ENCODE measurements at places on chromosomes 1 and 21.
A peak's percentile ranks its signal among the peaks of the same experiment; 100 is the strongest.

GRCh38 chr1:228668553-228669241 lies 66.6 kb upstream of the RHOU start:
- DNase-seq: no peak

GRCh38 chr1:214003233-214003632 lies 15.5 kb downstream of the PROX1 start:
- DNase-seq: no peak

GRCh38 chr1:159201642-159202041 lies 3.0 kb upstream of the ACKR1 start:
- no peak for DNase-seq

GRCh38 chr1:61580417-61580816 lies 144.5 kb downstream of the TM2D1 start:
- DNase-seq: no peak

- no peak for DNase-seq
These were observed 12.9 kb upstream of the SLC2A7 start for GRCh38 chr1:9038881-9039760.

- no peak for DNase-seq
These were observed 333.8 kb upstream of the ADGRL2 start for GRCh38 chr1:81466961-81467360.

DNA sequence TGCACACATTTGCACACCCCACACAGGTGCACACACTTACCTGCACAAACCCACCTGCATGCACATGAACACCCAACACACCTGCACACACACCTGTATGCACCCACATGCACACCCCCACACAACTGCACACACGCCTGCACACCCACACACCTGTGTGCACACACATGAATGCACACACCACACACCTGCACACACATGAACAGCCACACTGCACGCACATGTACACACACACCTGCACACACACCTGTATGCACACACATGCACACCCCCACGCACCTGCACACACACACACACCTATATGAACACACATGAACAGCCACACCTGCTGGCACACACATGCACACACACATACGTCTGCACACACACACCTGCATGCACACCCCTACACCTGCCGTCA lies 17.9 kb upstream of the TTC34 start:
- DNase-seq: no peak

DNA sequence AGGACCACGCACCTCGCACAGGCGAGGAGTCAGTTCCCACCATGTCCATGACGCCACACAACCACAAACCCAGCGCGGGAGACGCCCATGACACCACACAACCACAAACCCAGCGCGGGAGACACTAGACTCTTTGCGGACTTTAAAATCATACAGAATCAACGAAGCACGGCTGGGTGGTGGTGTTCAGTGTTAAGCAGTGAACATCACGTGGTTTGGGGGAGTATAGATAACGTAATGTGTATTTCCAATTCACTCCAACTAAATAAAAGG lies 19.2 kb downstream of the PTTG1IP start:
- no peak for DNase-seq

- DNase-seq: no peak
These were observed 68.2 kb downstream of the CLSTN1 start for GRCh38 chr1:9755441-9755995.

DNA sequence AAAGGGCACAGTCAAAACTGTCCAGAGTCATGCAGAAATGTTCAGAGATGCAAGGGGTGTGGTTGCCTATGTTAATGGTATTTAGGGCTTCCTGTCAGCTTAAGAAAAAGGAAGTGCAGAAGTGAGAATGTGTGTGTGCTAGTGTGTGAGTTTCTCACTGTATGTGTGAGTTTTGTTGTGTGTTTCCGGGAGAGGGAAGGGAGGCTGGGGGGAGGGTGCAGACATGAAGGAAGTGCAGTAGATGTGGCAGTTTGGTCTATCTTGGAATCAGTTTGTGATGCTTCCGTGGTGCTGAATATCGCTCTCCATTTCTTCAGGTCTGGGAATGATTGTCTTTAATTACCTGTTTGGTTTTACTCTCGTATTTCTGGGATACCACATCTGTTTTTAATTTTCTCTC lies 16.5 kb upstream of the ATP6V1G3 start:
- DNase-seq: peak; percentile 16

- no peak for DNase-seq
These were observed 20.0 kb upstream of the PROK1 start for GRCh38 chr1:110430901-110431300.

GRCh38 chr21:40610345-40610744 lies 236.6 kb downstream of the DSCAM start:
- no peak for DNase-seq

GRCh38 chr1:5885471-5886139 lies 106.6 kb downstream of the NPHP4 start:
- no peak for DNase-seq

GRCh38 chr1:200330741-200331428 lies 79.0 kb downstream of the ZNF281 start:
- no peak for DNase-seq

- DNase-seq: no peak
These were observed 14.1 kb downstream of the VAMP4 start for GRCh38 chr1:171727778-171728177.

- no peak for DNase-seq
These were observed 108.6 kb upstream of the COP1 start for GRCh38 chr1:176315519-176316220.
